ENCODE measurements at places on chromosomes 4 and X.

DNA sequence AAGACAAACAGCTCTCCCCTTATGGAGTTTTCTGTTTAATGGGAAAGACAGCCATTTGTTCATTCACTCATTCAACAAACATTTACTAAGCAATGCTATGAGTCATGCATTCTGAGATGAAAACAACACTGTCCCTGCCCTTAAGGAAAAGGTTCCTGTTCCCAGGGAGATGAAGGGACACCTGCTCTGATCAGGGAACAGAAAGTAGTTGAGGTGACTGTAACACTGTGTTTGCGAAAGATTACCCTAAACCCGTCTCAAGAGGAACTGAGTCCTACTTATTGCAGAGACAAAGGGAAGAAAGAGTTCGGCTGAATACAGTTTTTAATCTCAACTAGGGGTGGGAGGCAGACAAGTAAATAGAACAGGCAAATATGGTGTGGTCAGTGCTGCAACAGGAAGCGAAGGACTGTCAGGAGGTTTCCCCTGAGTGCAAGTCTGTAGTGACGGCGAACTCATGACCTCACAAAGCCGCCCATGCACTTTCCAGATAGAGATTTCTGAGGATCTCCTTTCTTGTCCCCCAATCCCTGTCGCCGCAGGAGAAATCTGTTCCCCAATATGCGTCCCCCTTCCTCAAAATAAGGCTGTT, 712 bp downstream of the STX18 start:
- DNase-seq: no peak

DNA sequence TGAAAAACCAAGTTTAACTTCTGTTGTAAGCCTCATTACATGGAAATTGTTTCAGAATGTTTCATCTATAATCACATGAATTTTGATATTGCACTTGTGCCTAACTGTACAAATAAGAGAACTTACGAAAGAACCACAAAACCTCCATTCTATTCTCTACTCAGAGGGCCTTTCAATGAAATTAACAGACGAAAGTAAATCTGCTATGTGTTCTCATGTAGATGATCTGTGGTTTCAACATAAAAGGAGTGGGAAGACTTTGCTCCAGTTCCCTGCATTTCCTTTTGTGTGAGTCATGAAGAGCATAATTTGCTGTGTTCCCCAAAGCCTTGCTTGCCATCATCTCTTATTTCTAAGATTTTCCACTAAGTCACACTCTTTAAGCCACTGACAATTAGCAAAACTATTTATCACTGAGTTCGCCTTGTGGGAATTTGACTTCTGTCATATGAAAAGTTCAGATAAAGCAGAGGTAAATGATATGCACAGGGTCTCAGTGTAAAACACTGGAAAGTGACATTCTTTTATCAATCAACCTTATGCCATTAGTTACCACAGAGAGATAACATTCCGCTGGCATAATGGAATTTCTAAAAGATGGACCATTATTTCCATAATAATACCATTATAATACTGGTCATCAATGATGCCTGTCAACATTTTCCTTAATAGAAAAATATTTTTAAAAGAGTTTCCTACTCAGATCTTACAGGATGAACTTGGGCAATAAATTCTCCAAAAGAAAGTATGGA, 329.8 kb downstream of the NR3C2 start:
- peak; percentile 10 for DNase-seq

GRCh38 chr4:76072760-76073159, 1.7 kb upstream of the ART3 start:
- DNase-seq: no peak

GRCh38 chrX:77742788-77743476, 43.1 kb downstream of the ATRX start:
- DNase-seq: no peak

- DNase-seq: no peak
Measured at GRCh38 chrX:8586953-8587352, 122.3 kb downstream of the VCX3B start.

DNA sequence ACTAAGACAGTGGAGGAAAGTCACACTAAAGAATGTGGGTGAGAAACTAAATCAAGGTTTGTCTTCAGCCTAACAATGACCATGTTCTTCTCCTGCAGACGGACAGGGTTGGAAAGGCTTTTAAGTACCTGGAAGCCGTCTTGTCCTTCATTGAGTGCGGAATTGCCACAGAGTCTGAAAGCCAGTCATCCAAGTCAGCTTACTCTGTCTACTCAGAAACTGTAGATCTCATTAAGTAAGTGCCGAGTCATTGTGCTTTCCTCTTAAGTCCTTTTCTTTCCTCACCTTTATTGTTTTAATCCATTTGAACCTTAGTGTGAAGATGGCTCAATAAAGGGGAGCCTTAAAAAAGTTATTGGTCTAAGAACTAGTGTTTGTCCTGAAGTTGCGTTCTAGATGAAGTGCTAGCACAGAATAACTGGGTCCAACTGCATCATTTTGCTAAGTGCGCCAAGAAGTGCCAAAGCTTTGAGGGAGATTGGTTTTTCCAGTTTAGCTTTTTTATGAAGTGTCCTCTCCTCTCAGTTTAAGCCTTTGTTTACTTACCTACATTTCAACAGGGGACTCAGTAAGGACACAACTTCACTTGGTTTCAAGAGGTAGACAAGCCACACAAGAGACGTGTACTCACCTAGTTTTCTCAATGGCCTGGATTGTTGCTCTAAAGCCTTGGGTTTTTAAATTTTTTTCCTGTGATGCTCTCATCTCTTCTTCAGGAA, 89.3 kb downstream of the KLHL8 start:
- no peak for DNase-seq

- DNase-seq: no peak
Measured at GRCh38 chrX:47751670-47752069, 85.0 kb upstream of the ZNF81 start.

DNA sequence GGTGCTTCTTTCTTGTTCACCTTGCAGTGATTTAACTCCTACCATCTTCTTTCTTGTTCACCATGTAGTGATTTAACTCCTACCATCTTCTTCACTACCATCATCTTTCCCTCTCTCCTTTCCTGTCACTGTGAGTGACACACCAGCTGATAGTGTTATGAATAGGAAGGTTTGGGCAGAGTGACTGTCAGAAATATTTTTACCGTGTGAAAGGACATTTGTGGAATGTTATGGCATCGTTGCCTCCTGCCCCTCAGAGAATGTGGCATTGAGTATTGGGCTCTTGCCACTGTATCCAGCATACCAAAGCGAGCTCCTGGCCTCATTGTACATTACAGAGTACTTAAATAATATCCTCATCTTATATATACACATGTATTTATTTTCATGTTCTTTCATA, 90.8 kb upstream of the AMOT start:
- DNase-seq: no peak

- DNase-seq: no peak
Measured at GRCh38 chr4:67380154-67380553, 165.1 kb downstream of the CENPC start.

GRCh38 chr4:22385611-22386011, 130.3 kb downstream of the ADGRA3 start:
- DNase-seq: no peak

GRCh38 chrX:42934020-42934726, 156.2 kb upstream of the PPP1R2C start:
- no peak for DNase-seq

DNA sequence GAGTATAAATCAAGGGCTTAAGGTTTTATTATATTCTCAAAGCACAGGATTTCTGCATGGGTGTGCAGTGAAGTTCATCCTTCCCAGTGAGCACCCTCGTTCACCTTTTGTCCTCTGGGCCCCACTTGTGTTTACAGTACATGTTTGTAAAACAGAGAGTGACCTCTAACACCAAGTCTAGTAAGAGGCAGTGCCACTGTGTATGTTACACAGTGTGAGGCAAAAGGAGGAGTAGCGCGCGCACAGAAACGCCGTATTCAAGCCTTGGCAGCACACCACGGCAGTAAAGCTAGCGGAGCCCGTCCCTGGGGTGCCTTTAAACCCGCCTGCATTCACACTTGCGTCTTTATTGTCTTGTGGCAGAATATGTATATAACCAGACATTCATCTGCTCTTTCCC, 51.9 kb downstream of the CCNI start:
- DNase-seq: no peak

- no peak for DNase-seq
Measured at GRCh38 chr4:2416564-2417225, 1.8 kb downstream of the ZFYVE28 start.

GRCh38 chr4:36551697-36552214, 270.3 kb downstream of the DTHD1 start:
- no peak for DNase-seq

DNA sequence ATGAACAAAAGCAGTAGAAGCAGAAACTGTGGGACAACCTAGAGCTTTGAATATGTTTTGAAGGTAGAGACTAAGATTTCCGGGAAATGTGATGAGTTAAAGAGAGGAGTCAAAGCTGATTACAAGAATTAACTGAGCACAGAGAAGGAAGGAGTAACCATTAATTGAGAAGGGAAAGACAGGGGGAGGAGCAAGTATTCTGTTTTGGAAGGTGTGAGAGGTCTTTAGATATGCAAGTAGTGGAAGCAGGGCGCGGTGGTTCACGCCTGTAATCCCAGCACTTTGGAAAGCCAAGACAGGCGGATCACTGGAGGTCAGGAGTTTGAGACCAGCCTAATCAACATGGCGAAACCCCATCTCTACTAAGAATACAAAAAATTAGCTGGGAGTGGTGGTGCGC, 171.5 kb downstream of the FSTL5 start:
- DNase-seq: no peak

DNA sequence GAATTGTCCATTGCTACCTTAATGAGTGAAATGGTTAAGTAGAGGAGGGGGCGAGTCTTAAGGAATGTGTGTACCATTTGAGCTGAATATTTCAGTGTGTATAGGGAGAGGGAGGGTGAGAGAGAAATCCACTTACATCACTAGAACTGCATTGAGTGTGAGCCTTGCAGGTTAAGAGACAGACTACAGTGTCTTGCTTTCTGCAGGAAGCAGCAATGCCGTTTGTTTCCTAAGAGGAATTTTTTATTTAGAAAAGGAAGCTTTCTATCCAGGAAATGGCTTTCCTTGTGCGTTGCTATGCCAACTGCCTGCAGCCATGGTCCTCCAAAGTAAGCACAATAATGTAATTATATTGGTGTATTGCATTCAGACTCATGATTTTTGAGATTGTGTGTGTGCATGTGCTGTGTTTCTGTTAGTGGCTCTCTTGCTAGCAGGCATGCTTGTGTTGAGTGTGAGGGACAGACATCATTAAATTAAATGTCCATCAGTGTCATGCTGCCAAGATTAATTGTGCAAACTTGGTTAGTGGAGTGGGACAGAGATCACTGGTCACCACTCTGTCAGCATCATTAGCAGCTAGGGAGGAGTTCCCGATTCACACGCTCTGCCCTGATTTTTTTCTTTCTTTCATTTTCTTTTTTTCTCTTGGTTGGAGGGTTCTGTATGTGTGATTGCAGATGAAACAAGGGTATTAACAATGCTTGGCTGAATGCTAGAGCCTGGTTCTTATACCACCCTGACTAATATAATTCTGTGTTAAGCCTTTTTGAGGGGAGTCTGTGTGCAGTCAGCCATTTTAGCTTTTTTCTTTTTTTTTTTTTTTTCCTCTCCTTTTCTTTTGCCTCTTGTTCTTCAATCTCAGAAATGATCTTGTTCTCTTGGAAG, 164.3 kb downstream of the RAPGEF2 start:
- DNase-seq: no peak

DNA sequence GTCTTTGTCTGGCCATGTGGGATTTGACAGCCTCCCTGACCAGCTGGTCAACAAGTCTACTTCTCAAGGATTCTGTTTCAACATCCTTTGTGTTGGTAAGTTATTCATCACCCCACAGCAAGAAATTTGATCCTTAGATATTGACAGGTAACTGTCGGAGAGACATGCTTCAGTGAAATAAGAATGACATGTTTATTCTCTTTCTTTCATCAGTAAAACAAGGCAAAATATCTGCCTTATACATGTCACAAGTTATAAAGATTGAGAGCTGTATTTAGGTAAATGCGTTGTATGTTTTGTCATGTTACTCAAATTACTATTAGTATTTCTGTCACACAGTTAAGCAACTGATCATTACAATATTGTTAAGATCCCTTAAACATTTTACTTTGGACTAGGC, 46.9 kb downstream of the SEPTIN11 start:
- DNase-seq: no peak

DNA sequence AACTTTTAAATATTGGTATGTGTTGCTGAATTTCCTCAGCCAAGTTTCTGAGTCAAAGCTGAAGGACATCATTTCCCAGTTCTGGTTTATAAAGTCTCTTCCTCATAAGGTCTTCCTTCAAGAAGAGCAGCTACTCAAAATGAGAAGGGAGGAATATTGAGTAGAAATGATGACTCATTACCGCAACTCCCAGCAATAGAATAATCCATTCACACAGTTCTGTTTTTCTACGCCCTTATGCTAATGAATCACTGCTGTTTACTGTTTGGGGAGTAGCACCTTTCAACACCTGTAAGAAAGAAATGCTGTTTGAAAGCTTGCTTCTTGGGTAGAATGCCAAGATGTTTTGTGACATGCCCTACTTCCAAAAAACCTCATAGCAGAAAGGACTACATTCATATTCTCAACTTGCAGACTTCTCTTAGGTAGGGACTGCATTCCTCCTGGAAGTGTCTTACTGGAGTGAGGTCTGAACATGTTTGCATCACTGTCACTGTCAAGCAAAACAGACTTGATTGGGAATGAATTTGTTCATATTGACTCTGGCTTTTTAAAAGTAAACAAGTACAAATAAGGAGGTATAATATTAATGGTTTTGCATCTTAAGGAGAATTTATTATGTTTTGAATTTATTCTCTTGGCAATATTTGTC, 147.2 kb upstream of the BANK1 start:
- no peak for DNase-seq

- DNase-seq: no peak
Measured at GRCh38 chrX:345020-345925, 26.7 kb upstream of the GTPBP6 start.

GRCh38 chr4:142367418-142368180, 478.5 kb downstream of the INPP4B start:
- no peak for DNase-seq

DNA sequence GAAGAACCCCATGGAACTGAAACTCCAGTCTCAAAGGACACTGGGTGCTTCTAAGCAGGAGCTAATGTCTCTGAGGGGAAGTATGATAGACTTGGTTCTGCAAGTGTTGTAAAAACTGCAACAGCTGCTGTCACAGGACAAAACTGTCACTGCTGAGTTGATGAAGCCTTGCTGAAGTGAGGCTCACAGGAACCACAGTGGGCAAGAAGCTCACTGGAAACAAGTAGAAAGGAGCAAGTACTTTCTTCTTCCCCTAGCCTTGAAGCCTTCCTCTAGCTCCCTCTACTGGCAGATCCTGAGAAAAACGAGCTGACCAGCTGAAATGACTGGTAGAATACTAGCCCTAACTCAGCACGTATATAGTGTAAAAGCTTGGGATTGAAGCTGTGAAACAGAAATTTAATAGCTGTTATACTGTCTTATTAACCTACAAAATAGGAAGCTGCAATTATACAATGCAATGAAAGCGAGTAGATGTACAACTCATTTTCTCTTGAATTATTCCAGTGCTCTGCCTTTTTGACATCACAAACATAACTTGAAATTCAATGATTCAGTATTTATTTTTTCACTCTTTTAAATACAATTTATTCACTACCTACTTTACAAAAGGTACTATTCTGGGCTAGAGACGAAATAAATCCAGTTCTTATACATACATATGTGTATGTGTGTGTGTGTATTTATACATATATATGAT, 91.4 kb downstream of the GABRB1 start:
- no peak for DNase-seq

All from AG04449 (cell line).